ENCODE measurements at places on chromosomes 16 and 17.
A peak's percentile ranks its signal among the peaks of the same experiment; 100 is the strongest.

DNA sequence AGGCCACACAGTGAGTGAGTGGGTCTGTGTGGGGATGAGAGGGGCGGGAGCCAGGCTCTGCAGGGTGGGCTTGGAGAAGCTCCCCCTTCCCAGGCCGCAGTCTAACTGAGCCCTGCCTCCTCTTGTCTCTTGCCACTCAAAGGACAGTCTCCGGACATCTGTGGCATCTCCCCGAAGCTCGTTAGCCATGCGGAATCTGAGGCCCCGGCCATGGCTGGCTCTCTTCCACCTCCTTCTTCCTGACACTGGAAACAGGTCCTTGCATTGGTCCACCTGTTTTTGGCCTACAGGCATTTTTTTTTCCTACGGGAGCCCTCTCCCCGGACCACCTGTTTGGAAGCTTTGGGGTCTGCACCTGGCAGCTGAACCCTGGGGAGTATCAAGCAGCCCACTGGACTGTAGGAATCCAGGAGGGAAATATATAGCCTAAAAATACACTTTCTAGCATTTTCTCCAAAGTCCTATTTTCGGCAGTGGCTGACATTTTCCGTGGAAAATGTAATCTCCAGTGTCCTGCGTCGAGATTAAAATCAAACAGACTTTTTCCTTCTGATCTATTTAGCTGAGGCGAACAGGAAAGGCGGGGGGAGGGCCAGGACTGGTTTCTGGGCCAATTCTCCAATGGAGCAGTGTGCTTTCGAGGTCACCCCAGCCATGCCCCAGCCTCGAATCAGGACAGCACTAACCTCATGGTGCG, 9.1 kb downstream of the ATP2A3 start:
- H3K4me1 ChIP-seq: peaks cover 24% of the 10 kb centered on the region
- no peak overlapping the region for H3K27ac ChIP-seq
- H3K36me3 ChIP-seq: peaks cover 12% of the 10 kb centered on the region
- H3K27me3 ChIP-seq: no peaks in the 10 kb centered on the region
- no peak for DNase-seq

GRCh38 chr16:87966064-87966645, 14.9 kb downstream of the BANP start:
- H3K4me3 ChIP-seq: no peak overlapping the region
- no peaks in the 10 kb centered on the region for H3K27me3 ChIP-seq
- peaks cover 25% of the 10 kb centered on the region for H3K36me3 ChIP-seq
- DNase-seq: no peak
- peak overlapping the region; percentile 44 for H3K27ac ChIP-seq
- peaks cover 46% of the 10 kb centered on the region for H3K4me1 ChIP-seq

GRCh38 chr16:89444728-89445127, 45.6 kb downstream of the ANKRD11 start:
- no peaks in the 10 kb centered on the region for H3K27me3 ChIP-seq
- H3K4me3 ChIP-seq: no peak overlapping the region
- H3K36me3 ChIP-seq: peaks cover 2% of the 10 kb centered on the region
- no peak for DNase-seq
- no peak overlapping the region for H3K27ac ChIP-seq

- no peak for DNase-seq
- H3K27me3 ChIP-seq: no peaks in the 10 kb centered on the region
- peaks cover 11% of the 10 kb centered on the region for H3K36me3 ChIP-seq
- no peak overlapping the region for H3K27ac ChIP-seq
These were observed 8.0 kb upstream of the AKTIP start for GRCh38 chr16:53511084-53511402.

DNA sequence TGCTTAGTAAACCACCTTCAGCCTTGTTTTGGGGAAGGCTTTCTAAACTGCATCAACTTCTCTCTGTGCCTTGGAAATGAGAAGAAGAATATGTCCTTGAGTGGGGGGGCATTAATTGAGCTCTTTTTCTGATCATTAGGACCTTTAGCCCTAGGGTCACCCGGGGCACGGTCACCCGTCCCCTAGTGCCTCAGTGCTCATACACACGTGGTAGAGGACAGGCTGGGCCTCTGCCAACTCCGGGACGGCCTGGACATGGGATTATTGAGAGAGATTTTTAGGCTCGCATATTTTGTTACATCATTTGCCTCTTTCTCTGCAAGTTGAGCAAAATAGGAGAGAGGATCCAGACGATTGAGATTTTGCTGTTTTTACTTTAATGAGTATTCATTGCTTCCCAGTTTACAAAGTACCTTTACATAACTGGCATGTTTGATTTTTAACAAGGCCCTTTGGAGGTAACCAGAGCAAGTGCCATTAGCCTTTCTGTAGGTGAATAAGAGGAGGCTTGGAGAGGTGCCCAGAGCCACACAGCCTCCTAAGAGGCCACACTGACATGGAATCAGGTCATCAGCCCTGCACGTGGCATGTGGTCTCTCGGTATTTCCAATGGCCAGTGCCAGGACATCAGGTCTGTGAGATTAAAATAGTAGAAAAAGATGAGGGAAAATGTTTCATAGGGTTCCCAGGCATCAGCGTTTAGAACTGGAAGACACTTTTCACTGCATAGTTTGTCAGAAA, 11.1 kb downstream of the PMM2 start:
- peaks cover 53% of the 10 kb centered on the region for H3K36me3 ChIP-seq
- no peak for DNase-seq
- H3K4me3 ChIP-seq: no peak overlapping the region
- no peaks in the 10 kb centered on the region for H3K4me1 ChIP-seq
- no peaks in the 10 kb centered on the region for H3K27me3 ChIP-seq

DNA sequence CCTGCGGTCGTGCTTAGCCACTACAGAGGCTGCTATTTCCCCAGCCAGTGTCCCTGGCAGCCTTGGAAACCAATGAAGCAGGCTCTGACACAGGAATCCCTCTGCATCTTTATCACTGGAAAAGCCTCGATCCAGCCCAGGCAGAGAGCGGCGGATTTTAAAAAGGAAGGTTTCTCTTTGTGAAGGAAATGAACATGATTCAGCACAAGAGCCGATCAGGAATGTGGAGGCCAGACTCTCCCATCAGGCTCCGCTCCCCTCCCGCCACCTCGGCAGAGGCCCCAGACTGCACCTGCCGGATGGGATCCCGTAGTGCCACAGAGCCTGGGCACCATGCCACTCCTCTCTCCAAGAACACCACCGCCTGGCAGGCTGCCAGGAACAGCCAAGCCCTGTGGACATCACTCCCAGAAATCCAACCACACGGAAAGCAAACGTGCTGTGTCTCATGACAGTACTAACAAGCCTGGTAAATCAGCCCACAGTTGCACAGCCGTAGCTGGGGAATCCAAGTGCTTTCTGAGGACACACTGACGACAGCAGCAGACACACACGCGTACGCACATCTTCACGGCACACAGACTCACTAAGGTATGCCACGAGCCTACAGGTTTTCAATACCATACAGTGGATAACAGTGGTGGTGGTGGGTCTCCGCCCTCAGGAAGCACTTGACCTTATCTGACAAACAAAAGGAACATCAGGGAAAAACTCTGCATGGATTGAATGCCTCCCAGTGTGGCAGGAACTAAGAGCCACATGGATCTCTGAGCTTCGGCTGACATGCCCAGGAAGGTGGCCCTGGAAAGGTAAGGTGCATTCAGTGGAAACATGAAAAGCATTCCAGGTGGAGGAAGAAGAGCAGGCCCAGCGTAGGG, 5.4 kb downstream of the LRRC75A start:
- no peak for DNase-seq
- no peaks in the 10 kb centered on the region for H3K36me3 ChIP-seq
- H3K27me3 ChIP-seq: peaks cover 16% of the 10 kb centered on the region
- no peak overlapping the region for H3K27ac ChIP-seq
- H3K4me1 ChIP-seq: no peaks in the 10 kb centered on the region

DNA sequence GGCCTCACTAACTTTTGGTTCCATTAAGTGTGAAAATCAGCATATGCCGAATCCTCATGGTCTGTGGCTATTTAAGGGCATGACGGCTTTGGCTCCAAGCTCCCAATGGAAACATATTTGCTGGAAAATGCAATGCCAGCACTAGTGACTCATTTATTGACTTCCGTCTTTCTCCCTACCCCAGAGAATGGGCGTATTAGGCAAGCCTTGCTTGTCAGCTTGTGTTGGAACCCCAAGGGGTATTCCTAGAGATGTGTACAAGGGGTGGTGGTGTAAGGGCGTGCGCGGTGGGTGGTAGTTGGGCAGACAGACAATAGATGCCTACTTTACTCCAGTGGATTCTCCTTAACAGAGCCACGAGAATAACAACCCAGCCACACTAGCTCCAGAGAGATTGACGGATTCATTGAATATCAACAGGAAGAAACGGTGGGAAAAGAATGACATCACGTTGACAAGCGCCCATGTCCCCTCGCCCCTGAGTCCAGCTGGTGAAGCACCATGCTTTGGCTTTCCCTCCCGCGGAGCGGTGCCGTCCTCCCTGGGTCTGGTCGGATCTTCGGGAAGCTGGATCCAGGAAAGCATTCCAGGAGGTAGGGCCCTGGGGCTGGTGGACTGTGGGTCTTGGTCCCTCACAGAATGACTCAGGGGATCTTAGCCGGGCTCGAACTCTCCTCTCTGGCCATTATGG, 10.3 kb downstream of the CD300LB start:
- H3K4me1 ChIP-seq: peaks cover 24% of the 10 kb centered on the region
- H3K27me3 ChIP-seq: peaks cover 10% of the 10 kb centered on the region
- H3K4me3 ChIP-seq: no peak overlapping the region
- H3K27ac ChIP-seq: peak overlapping the region; percentile 65
- DNase-seq: no peak

- H3K4me3 ChIP-seq: no peak overlapping the region
- no peak overlapping the region for H3K27ac ChIP-seq
- DNase-seq: no peak
- peaks cover 29% of the 10 kb centered on the region for H3K27me3 ChIP-seq
These were observed 15.4 kb downstream of the CUEDC1 start for GRCh38 chr17:57939797-57940196.

- peaks cover 59% of the 10 kb centered on the region for H3K4me1 ChIP-seq
- peak; percentile 74 for DNase-seq
- peaks cover 2% of the 10 kb centered on the region for H3K27me3 ChIP-seq
- peak overlapping the region; percentile 94 for H3K27ac ChIP-seq
- H3K4me3 ChIP-seq: peak overlapping the region; percentile 100
These were observed 742 bp downstream of the PFN1 start for GRCh38 chr17:4947411-4948165.

DNA sequence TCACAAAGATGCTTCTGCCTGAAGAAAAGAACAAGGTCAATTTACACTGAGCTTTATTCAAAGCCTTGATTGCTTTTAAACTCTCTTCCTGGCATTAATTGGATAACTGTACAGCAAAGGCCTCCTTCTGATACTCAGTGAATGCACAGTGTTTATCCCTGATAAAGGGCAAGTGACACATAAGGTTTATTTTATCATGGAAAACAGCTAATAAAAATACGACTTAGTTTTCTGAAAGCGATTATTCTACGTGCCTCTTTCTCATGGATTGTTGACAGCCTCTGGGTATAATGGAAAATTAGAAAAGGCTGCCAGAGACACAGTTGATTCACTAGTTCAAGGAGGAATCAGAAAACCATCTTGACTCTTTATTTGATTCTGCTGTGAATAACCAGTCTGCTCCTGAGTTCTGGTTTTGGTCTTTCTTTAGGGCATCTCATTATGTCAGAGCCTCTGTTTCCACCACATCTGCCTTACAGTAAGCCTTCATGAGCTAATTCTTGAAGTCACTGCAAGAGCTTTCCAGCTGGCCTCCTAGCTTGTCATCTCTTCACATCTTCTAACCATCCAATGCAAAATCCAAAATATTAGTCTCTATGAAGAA, 212.9 kb downstream of the CNTNAP4 start:
- no peak overlapping the region for H3K27ac ChIP-seq
- no peaks in the 10 kb centered on the region for H3K36me3 ChIP-seq
- no peak overlapping the region for H3K4me3 ChIP-seq
- H3K4me1 ChIP-seq: no peaks in the 10 kb centered on the region
- DNase-seq: no peak

- no peaks in the 10 kb centered on the region for H3K27me3 ChIP-seq
- H3K36me3 ChIP-seq: peaks cover 32% of the 10 kb centered on the region
- no peak for DNase-seq
- no peak overlapping the region for H3K4me3 ChIP-seq
These were observed 7.7 kb downstream of the CEP20 start for GRCh38 chr16:15880434-15881308.
